ENCODE measurements at places on chromosomes 6 and 20.

GRCh38 chr6:157961153-157961831 lies 20.4 kb upstream of the SYNJ2 start:
- no peak for DNase-seq

DNA sequence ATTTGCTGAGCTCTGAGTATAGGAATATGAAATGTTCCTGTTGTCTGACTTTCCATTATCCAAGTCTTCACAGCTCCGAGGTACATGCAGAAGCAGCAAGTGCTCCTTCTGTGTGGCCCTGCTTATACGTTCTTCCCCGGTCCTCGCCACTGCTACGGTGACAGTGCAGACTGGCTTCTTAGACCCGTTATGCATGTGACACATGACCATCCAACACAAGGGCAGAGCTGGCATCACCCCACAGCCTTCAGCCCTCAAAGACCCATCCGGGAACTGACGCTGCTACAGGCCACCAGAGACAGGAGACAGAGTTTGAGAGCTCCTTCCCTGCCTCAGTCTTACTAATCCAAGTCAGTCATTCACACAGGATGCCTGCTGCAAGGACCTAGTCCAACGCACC lies 70.4 kb downstream of the TRAM2 start:
- no peak for DNase-seq

- DNase-seq = no peak
Measured at GRCh38 chr6:64996301-64996700, 710.7 kb downstream of the EYS start.

DNA sequence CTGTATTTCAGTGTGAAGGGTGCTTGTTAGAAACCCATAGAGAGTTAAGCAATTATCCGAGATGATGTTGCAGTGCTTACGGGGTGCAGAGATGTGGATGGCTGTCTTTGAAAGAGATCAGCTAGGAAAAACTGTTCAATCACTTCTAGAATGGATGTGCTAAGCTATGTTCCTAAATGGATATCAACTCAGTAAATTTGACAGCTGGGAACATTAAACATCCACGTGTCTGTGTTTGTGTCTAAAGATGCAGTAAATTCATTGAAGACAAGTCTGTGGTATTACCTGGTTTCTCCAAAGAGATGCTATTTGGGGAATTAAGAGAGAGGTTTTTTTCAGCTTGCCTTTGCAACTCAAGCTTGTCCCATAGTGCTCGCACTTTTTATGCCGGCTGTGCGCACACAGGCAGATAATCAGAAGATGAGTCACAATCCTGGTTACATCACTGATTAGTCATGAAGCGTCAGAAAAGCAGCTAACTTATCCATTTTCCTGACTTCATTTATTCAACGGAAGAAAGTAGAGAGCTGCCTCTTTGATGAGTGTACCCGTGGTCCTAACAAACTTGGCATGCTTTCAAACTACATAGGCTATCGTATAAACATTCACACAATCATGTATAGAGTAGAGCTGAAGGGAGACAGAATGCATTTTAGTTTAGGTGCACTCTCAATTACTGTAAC lies 691.7 kb upstream of the SLC35B3 start:
- DNase-seq = no peak

- no peak for DNase-seq
Measured at GRCh38 chr6:11008821-11009220, 35.3 kb downstream of the ELOVL2 start.

DNA sequence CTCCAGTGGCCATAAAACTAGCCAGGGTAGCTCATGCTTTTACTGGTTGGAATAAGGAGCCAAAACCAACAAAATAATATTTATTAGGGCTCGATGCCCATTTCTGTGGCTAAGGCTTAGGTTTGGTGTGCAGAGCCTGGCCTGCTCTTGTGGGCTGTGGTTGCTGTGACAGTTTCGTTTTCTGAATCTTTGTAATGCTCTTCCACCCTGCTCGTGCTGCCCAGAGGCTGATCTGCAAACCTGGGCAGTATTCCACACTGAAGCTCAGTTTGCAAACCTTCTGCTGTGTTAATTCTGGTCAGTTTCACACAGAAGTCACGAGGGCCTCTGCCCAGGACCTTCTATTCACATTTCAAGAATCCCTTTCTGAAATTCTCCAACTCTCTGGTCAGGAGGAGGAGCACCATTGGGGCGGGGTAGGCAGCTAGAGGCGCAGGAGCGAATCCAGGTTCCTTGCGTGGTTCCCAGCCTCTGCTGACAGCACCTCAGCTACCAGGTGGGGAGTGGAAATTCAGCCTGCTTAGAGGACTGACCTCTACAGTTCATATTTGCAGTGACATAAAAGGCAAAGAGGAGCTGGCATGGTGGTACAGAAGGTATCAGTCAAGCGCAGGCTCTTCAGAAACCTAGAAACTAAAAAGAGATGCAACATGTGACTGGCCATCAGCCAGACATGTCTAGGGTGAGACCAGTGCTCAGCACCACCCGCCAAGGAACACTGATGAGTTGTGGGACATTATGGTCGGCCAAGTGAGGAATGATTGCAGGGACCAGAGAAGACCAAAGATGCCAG lies 14.3 kb upstream of the C20orf144 start:
- no peak for DNase-seq

Data from midbrain (tissue), 1 donor.